ENCODE measurements at places on chromosomes 1 and 21. TPM values are rescaled to one million over a fixed set of nuclear protein-coding genes. Genes with fewer than 3 reads are reported as not detected.

TMEM9 gene
- 147 TPM for total RNA-seq

LHX8 gene
- total RNA-seq, result 1.6 TPM

E2F2 gene
- total RNA-seq, result 2.8 TPM

PTPRC gene
- total RNA-seq, result 4.5 TPM

PPP2R5A gene
- 23.1 TPM for total RNA-seq

NCMAP gene
- not detected for total RNA-seq

All from M059J (cell line).